ENCODE measurements at places on chromosomes 13 and 19.

DNA sequence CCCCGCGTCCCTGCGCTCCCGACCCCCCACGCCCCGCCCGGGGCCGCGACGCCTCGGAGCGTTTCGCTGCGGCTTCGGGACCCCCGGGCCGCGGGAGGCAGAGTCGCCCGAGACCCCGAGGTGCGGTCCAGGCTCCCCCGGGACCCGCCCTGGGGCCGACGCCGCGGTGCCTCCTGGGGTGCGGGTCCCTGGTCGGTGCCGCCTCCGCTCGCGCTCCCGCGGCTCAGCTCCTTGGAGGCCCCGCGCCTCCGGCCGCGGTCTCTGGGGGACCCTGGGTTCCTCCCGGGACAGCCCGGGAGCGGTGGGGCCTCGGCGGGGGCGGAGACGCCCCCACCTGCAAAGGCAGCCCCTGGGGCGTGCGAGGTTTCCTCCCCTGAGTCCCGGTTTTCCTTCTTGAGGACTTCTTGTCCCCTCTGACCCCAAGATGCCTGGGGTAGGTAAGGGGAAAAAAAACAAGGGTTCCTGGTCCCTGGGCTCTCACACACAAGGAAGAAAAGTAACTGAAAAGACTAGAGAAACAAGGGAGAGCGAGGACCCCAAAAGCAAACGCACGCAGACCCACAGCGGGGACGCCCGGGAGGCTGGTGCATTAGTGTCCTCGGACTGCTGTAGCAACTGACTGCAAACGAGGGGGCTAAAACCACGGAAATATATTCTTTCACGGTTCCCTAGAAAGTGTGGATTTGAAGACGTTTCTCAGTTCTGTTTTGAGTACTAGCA is 740 bp downstream of the ZNF555 start:
- DNase-seq, result no peak

DNA sequence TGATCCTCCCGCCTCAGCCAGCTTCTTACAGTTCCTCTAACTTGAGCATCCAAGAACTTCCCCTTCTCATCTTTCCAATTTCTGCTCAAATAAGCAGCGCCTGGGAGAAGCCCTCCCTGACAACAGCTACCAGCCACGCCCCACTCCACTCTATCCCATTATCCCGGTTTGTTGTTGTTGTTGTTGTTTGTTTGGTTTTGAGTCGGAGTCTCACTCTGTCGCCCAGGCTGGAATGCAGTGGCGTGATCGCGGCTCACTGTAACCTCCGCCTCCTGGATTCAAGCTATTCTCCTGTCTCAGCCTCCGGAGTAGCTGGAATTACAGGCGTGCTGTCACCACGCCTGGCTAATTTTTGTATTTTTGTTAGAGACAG is 822 bp upstream of the PTPRS start:
- no peak for DNase-seq

- no peak for DNase-seq
These were observed 7.7 kb downstream of the N4BP2L2 start for GRCh38 chr13:32530841-32531253.

DNA sequence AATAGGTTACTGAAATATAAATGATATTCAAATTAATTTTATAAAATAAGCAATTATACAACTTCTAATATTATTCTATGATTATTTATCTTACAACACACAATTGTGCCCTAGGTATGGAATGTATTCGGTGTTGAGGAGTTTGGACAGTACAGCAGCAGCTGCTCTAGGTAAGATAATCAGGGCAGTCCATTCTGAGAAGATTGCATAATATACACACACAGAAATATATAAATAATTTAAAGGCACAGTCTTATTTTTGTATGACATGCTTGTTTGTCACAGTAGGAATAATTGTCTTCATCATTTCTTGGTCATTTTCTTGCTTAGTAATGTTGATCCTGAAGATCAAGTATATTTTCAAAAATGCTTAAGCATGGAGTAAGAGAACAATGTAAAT is 849.4 kb upstream of the MIR17HG start:
- DNase-seq, result no peak

DNA sequence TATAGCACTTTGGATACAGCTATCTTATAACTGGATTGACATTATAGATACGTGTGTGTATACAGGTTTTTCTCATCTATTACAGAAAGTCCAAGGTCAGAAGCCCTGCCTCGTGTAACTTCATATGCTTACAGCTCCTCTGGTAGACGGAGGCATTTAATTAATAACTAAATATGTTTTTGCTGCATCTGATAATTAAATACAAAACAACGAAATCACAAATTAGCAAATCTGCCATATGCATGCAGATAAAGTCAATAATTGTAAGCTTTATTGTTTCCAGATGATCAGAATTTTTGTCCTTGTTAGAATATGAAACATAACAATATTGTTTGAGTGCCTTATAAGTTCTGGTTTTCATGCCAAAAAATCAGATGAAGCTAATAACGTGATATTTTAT is 717.7 kb downstream of the LIG4 start:
- no peak for DNase-seq

DNA sequence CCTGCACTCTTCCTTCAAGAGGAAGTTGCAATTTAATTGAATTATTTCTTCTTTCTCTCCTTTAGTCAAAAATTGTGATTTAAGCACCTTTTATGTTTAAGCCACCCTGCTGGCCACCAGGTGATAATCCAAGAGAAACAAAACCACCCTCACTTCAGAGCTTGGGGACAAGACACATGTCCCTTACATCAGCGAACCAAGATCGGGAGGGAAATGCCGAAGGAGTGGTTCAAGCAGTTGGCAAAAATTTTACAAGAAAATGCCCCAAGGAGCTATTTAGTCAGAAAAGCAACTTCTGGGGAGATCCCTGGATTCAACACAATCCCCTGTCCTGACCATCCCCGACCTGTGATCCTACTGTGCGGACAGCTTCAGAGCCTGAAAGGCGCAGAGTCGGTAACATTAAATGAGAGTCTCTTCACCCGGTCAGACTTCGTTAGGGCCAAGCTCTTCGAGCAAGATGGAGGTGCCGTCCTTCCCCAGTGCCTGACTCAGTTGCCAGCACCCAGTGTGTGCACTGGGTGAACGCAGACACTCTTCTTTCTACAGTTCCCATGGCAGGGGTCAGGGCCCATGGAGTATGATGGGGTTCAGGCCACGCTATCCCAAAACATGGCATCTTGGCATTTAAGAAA is 78.6 kb upstream of the TM9SF2 start:
- no peak for DNase-seq
